ENCODE measurements at places on chromosomes 6 and 20.

- DNase-seq, result peak; percentile 100
These were observed 9.6 kb downstream of the DYNLRB1 start for GRCh38 chr20:34525709-34526416.

GRCh38 chr6:33967966-33968724 is 164.3 kb upstream of the MLN start:
- peak; percentile 29 for DNase-seq

DNA sequence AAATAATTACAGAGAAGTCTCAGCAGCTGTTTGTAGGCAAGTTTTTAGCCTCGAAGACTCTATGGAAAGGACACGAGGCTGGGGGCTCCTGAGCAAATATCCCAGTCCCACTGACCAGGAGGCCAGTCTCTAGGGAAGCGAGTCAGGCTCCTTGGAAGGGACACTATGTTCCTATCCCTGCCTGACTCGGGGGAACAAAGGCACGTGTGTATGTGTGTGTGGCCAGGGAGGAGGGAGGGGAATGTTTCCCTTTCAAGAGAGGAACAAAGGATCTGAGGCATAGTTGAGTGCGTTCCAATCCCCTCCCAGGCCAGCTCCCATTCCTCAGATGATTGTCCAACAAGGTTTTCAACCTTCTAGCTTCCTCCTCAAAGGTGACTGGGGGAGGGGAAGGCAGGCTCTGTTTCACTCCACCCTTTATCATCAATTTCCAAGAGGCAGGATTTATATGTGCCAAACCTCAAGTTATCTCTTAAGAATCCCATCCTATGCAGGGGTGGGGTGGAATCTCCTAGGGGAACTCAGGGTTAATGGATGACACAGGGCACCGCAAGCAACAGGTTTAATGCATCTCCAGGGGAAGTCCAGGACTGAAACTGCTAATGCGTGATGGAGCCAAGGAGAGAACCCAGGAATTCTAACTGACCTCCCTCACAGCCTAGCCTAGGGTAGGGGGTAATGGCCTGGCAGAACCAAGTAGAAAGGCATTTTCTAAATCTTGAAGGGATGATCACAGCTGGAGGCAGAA is 9.9 kb downstream of the BCL2L1 start:
- DNase-seq, result peak; percentile 91

- DNase-seq, result peak; percentile 73
These were observed 456.9 kb upstream of the ID4 start for GRCh38 chr6:19380293-19380692.

DNA sequence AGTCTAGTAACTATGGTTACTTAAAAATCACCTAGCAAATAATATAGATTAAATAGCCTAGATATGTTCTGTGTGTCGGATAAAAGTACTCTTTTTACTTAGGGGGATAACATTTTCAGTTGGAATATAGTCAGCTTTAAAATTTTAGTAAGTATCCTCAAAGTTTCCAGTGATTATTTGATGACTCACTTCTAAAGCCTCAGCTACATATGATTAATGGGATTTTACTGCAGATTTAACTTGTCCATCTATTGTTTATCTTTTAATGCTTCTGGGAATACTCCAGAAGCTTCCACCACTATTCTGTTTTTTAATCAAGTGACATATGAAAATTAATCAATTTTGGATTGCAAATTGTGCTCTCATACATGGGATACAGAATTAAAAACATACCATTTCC is 8.7 kb upstream of the TENT5A start:
- peak; percentile 68 for DNase-seq

DNA sequence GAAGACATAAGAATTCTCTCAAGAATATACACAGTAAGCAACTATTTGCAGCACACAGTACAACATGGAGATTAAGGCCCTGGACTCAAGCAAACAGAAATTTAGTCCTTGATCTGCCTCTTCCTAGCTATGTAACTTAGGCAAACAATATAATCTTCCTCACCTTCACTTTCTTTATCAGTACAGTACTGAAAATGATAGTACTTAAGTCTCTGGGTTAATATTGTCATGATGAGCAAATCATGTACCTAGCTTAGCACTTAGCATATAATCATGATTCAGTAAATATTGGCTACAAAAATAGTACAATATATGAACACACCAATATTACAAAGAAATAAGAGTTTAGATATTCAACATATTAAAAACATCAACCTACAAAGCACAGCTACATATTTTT is 320.5 kb downstream of the HACE1 start:
- no peak for DNase-seq

DNA sequence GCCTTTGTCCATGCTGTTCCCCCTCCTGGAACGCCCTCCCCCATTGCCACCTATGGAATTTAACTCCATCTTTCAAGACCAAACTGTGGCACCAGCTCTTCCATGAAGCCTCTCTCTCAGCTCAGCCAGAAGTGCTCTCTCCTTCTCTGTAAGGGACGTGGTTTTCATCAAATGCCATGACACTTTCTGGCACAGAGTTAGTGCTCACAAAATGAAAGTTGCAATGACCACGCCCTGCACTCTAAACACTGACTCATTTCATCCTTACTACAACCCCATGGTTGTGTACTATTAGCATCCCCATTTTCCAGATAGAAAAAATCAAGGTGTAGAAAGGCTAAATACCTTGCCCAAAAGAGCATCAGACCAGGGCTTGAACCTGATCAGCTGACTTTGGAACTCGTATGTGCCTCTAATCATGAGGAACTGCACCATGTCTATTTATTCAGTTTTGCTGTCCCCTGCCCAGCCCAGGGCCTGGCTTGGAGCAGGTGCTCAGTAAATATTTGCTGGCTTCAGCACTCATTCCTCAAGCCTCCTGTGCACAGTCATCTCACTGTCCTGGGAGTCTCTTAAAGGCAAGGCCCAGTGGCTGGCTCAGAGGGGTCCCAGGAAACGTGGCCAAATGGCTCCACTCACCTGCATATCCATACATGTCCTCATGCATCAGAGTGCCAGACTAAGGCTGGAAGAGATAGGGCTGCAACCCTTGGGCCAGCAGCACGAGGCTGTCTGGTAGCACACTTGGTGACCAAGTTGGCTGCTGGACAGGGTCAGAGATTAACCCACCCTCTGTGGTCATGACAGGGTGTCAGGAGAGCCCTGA is 77.9 kb downstream of the MRPL14 start:
- peak; percentile 78 for DNase-seq

DNA sequence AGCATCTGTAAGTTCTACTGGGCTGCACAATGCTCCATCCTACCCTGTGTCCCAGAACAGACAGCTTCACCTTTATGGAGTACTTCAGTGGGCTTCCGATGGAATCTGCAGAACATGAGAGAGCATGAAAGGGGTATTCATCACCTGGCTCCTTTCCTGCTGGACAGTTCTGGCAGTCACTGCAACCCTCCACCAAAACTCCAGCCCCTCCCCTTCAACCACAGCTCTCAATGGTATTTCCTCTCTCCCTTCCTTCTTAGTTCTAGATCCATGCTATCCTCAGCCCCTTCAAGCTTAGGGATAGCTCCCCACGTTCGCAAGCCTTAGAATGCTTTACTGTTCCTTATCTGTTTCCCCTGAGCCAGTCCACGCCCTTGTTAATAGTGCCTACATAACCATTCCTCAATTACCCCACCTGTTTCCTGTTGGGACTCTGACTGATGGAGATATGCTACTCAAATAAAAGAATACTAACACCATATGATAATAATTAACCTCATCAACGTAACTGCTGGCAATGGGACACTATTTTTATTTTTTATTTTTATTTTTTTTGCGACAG is 26.8 kb downstream of the TRAM2 start:
- DNase-seq, result no peak

DNA sequence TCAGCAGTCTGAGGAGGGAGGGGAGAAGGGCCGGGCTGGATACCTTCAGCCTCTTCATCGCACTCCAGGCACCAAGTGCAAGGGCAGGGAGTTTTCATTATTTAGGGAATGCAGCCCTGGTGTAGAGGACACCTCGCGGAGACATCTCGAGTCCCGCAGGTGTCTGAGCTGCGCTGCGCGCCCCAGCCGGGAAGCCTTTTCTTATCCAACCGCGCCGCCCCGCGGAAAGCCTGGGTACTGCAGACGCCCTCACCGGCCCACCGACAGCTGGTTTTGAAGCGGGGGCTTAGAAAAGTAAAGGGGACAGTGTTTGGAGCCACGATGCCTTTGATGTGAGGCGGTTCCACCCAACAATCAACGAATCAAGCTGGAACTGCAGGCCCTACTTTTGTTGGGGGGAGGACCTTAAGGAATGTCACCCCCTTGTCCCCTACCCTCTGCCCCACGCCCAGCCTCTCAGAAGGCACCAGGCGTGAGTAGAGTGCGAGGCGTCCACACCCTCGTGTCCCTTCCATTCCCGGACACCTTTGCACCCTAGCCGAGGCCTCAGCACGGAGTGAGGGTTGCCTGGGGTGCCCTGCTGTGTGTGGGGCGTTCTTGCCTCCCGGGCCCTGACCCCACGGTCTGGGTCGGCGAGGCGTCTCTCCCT is 8.6 kb downstream of the NKX2-2 start:
- DNase-seq, result peak; percentile 62

- DNase-seq, result no peak
These were observed 56.5 kb upstream of the SIRPA start for GRCh38 chr20:1838556-1839279.

DNA sequence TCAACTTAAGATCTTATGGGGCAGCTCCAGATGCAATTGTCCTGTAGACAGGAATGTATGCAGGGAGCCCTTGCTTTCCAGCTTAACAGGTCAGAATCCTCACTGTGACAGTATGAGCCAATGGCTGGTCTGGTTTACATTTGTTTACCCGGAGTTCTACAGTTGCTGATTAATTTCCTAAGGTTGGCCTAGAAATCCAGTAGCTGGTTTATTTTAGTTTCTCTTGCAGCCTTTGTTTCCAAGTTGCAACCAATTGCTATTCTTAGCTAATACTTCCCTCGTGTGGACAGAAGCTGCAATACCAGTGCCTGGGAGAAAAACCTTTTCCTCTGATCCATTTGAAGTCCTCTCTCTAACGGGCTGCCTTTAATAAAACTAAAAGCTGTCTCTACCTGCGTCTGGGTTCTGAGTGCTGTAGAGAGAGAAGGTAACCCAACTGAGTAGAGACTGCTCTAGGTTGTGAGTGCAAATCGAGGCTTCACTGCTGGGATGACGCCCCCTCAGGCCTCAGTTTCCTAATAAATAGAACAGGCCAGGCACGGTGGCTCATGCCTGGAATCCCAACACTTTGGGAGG is 45.9 kb downstream of the ZNF217 start:
- peak; percentile 79 for DNase-seq

GRCh38 chr6:157670466-157671186 is 152.4 kb upstream of the SNX9 start:
- no peak for DNase-seq

DNA sequence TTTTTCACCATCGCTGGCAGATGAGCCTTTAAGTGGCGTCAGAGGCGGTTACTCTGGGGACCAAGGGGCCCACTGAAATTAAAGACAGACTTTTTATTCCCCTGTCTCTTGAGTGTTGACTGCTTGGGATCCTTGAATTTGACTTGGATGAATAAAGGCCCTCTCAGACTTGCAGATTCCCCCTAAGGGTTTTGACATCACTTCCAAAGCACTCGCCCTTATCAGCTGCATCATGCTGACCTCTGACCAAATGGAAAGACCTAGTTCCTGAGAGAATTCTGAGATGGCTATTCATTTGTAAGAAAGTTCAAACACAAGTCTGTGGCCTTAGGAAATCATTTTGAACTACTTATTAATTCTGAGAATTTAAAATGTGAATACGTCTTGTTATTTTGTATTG is 13.5 kb upstream of the MOXD1 start:
- DNase-seq, result peak; percentile 68

DNA sequence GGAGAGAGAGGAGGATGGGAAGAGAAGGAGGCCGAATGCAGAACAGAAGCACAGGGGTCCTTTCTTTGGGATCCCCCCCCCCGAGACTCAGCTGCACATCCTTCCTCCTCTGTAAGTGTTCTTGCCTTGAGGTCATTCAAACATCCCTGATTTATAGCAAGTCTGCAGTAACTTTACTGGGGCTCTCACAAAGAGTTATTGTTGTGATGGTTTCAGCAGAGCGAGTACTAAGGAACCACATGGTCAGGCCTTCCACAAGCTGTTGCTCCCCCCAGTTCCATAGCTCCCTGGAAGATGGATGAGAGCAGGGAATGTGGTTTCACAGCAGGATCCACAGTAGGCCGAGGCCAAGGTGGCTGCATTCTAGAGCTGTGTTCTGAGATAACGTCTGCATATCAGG is 351.4 kb upstream of the CDH4 start:
- DNase-seq, result no peak

DNA sequence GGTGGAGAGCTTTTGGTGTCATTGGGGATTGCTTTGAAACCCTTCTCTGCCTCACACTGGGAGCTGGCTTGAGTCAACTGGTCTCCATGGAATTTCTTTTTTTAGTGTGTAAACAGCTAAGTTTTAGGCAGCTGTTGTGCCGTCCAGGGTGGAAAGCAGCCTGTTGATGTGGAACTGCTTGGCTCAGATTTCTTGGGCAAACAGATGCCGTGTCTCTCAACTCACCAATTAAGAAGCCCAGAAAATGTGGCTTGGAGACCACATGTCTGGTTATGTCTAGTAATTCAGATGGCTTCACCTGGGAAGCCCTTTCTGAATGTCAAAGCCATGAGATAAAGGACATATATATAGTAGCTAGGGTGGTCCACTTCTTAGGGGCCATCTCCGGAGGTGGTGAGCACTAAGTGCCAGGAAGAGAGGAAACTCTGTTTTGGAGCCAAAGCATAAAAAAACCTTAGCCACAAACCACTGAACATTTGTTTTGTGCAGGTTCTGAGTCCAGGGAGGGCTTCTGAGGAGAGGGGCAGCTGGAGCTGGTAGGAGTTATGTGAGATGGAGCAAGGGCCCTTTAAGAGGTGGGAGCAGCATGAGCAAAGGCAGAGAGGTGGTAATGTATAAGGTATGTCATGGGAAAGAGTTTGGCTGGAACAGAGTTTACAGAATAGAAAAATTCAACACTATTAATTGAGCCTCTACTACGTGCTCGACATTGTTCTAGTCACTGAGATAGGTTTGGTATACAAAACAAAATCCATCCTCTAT is 31.2 kb downstream of the SRSF3 start:
- no peak for DNase-seq

GRCh38 chr20:10329387-10330005 is 104.5 kb downstream of the MKKS start:
- DNase-seq, result no peak
